NCI-H1436 treated with DMSO at 0.1 percent for 48 hours (cell line): ENCODE measurements at places on chromosomes 11 and 22.
A peak's percentile ranks its signal among the peaks of the same experiment; 100 is the strongest.

- DNase-seq: no peak
These were observed 489.5 kb downstream of the TBC1D22A start for GRCh38 chr22:47251911-47252310.

GRCh38 chr11:123856444-123856843 is 29.0 kb downstream of the TMEM225 start:
- no peak for DNase-seq

GRCh38 chr22:36544107-36544620 is 15.2 kb upstream of the EIF3D start:
- no peak for DNase-seq

DNA sequence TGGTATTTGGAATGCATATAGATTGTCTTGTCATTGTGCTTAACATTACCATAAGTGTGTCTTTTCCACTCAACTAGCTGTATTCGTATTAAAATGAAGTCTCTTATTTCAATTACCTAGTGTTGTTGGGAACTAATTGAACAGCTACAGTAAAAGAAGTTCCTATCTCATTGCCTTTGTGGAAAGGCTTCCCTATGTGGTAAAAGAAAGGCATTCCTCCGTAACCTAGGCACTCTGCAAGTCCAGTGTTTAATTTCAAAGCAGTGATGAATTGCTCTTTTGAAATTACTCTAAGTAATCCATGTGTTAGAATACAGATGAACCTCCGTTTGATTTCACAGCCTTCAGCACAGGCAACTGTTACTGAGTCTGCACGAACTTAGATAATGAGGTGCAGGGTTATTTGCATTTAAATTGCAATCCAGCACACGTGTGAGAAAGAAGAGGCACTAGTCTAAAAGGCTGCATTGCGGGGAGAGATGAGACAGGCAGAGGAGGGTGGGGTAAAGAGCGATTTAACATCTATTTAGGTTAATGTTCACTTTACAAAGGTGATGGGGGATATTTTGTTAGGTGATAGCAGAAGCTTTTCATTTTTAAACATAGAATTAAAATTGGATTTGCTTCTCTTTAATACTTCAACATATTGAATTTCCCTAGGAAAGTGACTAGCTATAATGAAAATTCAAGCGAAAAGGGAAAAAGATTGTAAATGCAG is 25.0 kb upstream of the CRTAM start:
- no peak for DNase-seq

GRCh38 chr11:57312511-57313021 is 12.2 kb downstream of the TNKS1BP1 start:
- DNase-seq: no peak

GRCh38 chr11:92277871-92278270 is 53.3 kb downstream of the FAT3 start:
- no peak for DNase-seq

DNA sequence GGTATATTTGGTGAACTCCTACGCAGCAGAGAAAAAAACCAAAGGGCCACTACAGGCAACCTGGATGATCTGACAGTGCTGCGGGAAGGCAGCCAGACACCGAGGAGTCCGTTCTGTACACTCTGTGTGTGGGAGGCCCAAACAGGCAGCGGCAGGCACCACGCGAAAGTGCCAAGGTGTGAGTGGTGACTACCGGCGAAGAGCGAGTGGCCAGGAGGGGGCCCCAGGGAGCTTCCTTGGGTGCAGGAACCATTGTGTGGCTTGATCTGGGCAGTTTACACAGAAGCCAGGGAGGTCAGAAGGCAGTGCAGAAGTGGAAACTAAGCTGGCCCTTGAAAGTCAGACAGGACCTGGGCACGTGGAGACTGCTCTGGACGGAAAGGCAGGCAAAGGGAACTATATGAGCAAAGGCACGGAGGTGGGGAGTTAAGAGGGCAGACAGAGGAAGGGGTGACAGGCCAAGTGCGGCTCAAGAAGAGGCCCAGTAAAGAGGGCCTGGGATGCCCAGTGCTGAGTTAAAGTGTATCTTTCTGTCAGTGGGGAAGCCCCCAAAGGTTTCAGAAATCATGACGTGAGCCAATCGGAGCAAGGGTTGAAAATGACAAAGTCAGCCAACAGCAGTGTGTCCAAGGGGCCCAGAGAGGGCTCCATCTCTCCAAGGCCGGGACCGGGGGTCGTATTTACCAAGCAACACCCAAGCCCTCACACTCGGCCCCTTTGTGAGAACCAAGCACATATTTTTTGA is 10.6 kb downstream of the TMEM184B start:
- DNase-seq: no peak

GRCh38 chr11:130694488-130695045 is 221.7 kb downstream of the SNX19 start:
- no peak for DNase-seq

- DNase-seq: peak; percentile 85
These were observed 32.6 kb downstream of the NFAM1 start for GRCh38 chr22:42399315-42400271.
